ENCODE measurements at places on chromosomes 11 and 22.

DNA sequence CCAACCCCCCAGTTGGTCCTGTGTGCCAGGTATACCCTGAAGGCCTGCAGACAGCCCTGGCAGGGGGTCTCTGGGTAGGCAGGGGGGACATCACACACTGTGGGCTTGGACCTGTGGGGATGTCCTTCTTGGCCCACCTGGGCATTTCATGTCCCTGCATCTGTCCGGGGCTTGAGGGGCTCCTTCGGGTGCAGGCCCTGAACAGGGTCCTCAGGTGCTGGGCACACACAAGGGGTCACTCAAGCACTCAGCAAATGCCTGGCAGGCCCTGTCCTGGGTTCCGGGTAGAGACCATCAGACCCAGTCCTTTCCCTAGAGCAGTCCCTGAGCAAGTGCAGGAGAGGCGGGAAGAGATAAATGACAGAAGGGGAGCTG, 70.5 kb upstream of the WNT11 start:
- DNase-seq = no peak

DNA sequence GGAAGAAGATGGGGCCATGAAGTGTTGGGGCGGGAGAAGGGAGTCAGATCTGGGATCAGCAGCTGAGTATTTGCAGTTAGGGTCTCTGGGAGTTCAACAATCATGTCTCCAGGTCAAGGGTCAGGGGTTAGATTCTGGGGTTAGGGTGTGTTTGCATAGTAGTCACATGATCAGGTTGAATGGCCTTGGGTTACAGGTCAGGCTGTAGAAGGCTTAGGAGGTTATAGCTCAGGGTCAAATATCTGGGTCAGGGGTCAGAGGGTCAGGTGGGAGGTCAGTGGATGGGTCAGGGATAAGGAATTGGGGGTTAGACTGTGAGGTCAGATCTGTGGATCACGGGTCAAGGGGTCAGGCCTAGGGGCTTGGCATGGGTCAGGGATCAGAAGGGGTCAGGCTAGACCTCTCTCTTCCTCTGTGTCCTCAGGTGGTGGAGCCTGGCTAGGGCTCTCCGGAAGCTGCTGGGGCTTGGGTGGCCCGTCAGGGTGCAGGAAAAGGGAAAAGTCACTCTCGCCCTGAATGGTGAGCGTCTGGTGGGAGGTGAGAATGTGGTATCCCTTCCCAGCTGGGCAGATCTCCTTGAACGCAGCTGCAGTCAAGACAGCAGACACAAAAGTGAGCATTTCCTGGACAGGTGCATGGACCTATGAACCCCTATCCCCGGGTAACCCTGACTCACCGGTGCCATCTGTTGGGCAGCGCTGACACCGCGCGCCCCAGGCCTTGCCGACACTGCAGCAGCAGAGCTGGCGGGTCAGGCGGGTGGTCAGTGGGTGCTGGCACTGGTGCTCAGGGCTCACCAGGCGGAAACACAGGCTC, 6.4 kb downstream of the LTBP3 start:
- peak; percentile 68 for DNase-seq

GRCh38 chr22:48640890-48641841, 1186.5 kb downstream of the BRD1 start:
- DNase-seq = no peak

DNA sequence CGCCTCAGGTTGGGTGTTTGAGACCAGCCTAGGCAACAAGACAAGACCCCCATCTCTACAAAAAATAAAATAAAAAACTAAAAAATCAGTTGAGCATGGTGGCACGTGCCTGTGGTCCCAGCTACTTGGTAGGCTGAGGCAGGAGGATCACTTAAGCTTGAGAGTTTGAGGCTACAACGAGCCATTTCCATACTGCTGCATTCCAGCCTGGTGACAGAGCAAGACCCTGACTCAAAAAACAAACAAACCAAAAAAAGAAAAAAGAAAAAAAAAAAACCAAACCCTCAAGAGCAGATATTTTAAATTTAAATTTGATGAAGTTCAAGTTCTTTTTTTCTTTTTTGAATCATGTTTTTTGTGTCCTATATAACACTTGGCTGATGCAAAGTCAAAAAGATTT, 7.2 kb upstream of the CCDC83 start:
- no peak for DNase-seq

DNA sequence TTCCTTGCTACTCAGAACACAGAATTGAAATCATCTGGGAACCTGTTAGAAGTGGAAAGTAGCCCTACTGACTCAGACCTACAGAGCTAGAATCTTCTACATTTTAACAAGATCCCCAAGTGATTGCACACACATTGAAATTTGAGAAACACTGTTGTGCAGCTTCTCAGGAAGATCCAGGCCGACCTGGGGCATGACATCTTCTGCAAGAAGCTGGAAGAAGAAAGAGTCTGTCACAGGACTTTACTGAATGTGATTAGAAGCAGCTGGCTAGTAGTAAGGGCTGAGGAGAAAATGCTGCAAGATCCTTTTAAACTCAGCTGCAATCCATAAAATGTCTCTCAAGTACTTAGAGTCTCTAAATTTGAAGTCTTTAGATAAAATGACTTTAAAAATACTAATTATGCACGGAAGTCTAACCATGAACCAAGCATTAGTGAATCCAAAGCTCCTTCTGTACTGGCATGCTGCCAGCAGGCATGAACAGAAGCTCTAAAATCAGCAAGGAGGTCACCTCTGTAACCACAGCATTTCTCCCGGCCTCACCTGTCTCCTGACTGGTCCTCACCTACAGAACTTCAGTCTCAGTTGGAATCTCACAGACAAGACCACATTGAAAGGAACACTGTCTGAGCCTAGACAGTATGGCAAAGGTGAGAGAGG, 85.0 kb downstream of the SERGEF start:
- no peak for DNase-seq

- no peak for DNase-seq
These were observed 5.8 kb downstream of the POLDIP3 start for GRCh38 chr22:42608823-42609361.

GRCh38 chr11:96028746-96029145, 104.8 kb upstream of the MTMR2 start:
- no peak for DNase-seq

DNA sequence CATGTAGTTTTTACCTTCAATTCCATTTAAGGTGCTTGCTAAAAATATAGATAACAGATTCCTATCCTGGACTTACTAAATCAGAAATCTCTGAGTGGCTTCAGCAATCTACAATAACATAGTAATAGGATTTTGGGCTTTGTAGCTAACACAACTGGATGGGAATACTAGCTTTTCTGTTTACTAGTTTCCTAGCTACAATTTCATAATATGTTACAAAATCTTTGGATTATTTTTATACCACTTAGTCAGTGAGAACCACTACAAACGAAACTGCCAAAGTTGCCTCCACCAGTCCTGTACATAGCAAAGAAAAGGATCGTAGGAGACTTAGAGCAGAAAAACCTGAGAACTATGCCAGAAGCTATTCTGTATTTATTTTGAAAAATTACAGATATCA, 87.7 kb upstream of the ANO3 start:
- DNase-seq = no peak

DNA sequence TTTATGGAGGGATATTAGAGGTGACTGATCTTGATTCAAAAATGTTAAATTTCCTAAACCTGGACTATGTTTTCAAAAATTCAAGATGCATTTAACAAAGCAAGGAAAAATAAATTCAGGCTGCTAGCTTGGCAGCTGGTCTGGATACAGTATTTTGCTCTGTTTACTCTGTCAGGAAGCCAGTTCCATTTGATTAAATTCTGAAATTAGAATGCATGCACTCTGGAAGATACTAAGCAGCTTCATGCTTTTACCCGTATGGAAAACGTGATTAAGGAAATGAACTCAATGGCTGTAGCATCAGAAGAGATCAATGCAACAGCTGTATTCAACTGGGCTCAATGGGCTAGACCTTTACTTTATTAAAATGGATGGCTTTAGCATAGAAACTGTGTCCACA, 14.2 kb downstream of the C11orf71 start:
- DNase-seq = no peak

DNA sequence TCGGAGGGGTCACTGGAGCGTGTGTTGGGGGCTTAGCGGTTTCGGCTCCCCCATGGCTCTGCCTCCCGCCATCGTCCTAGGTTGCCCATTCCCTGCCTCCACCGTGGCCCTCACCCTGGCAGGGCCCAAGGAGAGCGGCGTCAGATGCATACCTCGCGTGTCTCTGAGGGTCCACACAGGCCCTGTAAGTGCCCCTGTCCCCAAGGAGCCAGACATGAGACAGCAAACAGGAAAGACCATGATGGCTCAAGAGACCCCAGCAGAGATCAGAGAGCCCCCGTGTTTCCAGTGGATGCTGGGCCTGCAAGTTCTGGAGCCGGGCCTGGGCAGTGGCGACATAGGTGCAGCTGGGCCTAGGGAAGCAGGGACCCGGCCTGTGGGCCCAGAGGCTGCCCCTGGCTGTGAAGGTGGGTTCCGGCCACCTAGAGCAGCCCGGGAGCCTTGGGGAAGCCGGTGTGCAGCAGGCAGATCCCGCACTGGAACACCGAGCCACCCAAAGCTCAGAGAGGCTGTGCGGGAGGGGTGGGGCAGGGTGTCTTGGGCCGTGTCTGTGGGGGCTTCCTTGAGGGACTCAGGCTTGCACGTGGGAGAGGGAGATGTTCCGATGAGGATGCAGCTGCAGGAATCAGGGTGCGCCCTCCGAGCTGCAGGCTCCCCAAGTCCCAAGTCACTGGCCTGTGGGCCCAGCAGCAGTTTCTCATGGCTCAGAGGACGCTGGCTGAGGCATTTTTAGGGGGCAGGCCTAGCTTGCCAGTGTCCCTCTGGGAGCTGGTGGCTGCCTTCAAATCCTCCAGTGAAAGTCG, 126.4 kb downstream of the KCNQ1OT1 start:
- DNase-seq = no peak

DNA sequence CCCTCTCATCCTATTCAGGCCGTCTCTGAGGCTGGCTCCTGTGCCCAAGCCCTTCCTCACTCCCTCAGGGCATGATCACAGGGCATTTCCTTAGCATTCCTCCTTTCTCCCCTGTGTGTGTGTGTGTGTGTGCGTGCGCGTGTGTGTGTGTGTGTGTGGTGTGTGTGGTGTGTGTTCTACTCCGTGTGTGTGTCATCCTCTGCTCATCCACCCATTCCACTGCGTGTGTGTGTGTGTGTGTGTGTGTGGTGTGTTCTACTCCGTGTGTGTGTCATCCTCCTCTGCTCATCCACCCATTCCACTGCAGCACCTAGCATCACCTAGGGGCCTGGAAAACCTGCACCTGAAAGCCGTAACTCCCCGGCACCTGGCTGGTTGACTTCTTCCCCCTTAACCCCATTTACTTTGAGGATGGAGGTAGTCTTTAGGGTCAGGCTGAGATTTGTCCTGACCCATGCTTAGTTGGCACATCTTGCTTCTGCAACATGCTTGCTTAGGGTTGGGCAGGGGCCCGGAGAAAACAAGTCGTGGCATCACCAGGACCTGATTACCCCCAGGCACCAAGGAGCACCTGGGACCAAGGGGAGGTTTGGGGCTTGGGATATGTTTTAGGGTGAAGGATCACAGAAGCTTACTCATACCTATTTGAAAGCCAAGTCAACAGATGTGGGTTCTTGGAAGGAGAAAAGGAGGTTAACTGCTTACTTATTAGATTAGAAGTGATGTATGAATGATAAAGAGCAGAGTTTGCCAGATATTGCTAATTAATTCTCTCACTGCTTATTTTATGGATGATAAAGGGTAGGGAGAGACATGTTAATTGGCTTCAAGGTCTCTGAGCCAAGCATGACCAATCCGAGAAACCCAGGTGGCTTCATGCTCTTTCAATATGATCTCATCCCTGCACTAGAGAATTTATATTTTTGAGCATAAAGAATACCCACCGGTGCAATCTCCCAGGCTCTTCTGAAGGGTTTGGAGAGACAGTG, 18.9 kb downstream of the TIMP3 start:
- DNase-seq = no peak

DNA sequence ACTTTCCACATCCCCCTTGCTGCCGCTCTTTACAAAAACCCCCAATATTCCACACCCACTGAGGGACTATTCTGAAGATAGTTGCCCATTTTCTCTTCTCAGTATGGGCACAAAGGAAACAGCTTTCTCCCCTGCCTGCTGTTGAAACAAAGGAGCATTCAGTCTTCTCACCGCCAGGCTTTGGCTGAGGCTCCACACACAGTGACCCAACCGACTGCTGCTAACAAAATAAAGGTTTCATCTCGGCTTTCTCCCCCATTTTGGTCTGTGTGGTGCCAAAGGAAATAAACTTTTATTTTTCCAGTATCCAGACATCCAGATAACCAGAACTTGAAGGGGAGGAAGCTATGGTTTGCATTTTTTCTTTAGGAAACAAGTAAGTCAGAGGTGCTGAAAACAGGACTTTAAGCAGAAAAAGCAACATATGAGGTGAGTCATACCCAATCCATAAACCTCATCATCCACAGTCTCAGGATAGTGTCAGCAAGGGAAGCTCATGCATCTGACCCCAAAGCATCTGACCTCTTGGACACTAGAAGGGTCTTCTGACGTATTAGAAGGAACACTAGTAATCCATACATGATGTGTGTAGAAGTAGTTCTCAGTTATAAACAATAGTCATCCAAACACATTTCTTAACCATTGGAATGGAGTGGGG, 6.4 kb downstream of the CLMP start:
- no peak for DNase-seq

DNA sequence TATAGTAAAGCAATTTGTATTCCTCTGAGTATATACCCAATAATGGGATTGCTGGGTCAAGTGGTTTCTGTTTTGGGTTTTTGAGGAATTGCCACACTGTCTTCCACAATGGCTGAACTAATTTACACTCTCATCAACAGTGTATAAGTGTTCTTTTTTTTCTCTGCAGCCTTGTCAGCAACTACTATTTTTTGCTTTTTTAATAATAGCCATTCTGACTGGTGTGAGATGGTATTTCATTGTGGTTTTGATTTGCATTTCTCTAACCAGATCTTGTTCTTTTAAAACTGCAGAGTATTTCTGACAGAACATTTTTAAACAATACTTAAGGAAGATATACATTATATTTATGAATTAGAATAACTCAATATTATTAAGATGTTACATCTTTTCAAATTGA, 1140.5 kb upstream of the CNTN5 start:
- DNase-seq = no peak

DNA sequence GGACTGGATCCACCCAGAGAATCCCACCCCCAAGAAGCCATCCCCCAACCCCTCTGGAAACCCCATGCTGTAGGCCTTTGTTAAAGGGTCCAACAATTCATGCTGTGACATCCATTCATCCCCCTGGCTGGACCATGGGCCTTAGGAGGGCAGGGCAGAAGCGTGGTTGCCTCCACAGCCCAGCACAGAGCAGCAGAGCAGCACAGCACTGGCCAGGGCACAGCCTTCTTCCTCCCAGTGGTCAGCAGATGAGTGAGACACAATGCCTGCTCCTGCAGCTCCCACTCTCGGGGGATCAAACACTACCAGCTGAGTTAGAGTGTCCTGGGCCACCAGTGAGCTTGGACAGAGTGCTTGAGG, 84.5 kb upstream of the LINC01488 start:
- DNase-seq = no peak

- DNase-seq = peak; percentile 45
These were observed 11.6 kb downstream of the LMNTD2 start for GRCh38 chr11:548700-549603.

DNA sequence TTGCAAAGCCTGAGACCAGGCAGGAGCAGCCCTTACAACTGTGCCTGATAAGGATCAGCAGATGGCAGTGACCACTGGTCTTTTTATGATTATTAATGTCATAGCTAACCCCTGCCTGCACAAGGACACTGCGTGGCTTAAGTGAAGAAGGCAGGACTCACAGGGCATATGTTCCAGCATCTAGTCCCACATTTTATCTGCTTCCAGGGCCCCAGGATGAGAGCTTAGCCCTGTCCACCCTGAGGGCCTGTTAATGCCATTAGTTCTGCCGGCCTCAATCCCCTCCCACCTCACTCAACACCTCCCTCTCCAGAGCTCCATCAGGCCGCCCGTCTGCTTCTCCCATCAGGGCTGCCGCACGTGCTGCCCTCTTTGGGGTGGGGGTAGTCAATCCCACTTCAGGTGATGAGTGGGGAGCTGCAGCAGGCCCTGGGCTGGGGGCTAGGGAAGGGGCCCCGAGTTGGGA, 33.1 kb upstream of the TSPAN18 start:
- no peak for DNase-seq

Measured in NCI-H1436 treated with DMSO at 0.1 percent for 48 hours (cell line).